ENCODE measurements at places on chromosomes 6 and 20.

- DNase-seq, result no peak
Observed at GRCh38 chr6:100944644-100945043, 63.5 kb upstream of the ASCC3 start.

GRCh38 chr20:36932476-36933426, 18.8 kb downstream of the SAMHD1 start:
- DNase-seq, result no peak

GRCh38 chr6:38443352-38444144, 196.2 kb downstream of the BTBD9 start:
- no peak for DNase-seq

DNA sequence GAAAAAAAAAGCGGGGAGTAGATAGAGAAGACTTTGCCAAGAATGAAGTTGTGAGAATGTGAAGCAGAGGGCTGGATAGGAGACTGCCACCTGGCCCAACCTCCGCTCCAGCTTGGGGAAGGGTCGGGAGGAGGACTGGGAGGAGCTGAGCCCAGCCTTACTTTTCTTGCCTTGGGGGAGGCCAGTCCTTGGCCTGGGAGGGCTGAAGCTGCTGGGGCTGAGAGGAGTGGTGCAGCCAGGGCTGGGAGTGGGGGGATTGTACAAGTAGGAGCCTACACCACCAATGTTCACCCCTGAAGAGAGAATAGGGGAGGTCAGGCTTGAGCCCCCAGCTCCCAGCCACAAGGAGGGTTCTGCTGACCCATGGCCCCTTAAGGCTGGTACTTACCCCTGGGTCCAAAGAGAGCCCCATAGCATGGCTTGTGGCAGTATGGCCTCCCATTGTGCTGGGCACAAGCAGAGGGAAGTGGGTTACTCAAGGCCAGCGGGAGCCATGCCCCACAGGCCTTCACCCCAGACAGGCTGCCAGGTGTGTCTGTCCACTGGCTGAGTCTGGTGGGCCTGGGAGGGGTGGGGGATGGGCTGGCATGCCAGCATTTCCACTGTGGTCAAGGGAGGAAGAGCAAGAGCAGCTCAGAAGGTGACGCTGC, 1.1 kb downstream of the CRIP3 start:
- DNase-seq, result no peak

- DNase-seq, result no peak
Observed at GRCh38 chr6:44649365-44650025, 262.0 kb downstream of the CDC5L start.

DNA sequence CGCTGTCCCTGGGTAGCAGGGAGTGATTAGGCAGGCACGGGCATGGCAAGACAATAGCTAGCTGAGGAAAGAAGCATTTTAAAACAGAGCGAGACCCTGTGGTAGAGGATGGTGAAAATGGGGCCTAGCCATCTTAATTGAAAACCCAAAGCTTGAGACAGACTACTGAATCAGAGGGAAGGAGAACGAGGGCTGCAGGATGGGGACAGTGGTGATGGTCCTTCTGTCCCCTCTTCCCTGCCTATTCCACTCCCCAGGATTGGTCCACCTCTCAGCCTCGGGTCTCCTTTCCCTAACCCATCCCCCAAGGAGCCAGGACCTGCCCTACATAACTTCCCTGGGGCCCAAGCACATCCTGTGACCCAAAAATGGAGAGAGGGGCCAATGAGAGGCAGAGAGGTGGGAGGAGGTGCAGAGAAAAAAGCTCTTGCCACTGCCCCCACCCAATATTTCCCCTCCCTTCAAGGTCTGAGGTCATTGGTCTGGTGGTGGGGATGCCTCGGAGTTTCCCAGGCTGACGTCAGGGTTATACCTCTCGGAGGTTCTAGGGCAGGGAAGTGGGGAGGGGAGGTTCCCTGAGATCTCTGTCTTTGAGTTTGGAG, 884 bp upstream of the CUTA start:
- DNase-seq, result no peak

DNA sequence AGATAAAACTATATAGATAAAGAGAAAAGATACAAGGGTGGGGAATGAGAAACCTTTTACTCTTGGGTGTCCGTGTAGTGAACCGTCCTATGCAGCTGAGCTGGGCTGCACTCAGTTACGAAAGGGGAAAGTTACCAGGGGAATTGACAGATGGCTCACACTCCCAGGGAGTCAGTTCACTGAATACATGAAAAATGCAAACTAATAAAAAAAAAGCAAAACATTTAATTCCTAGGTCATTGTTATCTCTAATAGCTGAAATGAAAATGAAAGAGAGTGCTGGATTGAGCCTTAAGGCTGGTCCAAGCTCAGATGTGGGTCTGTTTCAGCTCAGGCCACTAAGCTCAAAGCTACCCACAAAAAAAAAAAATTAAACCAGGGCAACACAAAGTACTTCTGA, 138.0 kb downstream of the THBS2 start:
- no peak for DNase-seq

DNA sequence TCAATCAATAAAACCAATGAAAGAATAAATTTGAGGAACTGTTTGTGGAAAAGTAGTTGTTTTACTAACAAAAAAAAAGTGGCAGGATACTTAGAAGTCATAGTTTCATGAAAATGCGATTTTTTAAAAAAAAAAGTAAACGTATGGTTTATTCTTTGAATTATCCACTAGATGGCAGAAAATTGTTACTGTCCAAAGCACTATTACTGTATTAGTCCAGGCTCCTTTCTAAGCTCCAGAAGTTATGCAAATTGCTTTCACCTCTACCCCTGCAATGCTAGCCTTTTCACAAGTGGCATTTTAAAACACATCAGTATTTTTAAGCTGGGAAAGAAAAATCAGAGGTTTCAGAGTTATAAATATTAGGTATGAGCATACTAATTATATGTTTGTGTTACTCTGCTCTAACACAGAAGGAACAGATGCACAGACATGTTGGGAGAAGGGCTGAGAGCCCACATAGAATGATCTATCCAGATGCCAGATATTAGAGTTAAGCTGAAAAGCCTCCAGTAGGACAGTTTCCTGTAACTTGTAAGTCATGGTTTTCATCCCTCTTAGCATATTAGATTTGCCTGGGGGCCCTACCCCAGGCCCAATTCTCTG, 63.9 kb downstream of the FHL5 start:
- DNase-seq, result no peak
